CD4-positive, alpha-beta T cell treated with Interleukin-1 beta for 1 hour (primary cell): ENCODE measurements at places on chromosomes 6 and 20.

DNA sequence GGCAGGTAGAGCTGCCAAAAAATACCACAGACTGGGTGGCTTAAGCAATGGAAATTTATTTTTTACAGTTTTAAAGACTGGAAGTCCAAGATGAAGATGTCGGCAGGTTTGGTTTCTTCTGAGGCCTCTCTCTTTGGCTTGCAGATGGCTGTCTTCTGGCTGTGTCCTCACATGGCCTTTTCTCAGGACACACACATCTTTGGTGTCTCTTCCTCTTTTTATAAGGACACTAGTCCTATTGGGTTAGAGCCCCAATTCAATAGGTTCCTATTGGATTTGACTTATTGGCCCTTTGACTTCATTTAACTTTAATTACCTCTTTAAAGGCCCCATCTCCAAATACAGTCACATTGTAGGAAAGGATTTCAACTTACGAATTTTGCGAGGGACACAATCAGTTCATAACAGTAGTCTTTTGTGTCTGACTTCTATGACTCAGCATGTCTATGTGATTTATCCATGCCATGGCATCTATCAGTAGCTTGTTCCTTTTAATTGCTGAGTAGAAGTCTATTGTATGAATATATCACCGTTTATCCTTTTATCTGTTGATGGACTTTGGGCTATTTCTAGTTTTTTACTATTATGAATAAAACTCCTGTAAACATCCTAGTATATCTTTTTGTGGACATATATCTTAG is 11.0 kb upstream of the TCP11 start:
- no peak for DNase-seq

DNA sequence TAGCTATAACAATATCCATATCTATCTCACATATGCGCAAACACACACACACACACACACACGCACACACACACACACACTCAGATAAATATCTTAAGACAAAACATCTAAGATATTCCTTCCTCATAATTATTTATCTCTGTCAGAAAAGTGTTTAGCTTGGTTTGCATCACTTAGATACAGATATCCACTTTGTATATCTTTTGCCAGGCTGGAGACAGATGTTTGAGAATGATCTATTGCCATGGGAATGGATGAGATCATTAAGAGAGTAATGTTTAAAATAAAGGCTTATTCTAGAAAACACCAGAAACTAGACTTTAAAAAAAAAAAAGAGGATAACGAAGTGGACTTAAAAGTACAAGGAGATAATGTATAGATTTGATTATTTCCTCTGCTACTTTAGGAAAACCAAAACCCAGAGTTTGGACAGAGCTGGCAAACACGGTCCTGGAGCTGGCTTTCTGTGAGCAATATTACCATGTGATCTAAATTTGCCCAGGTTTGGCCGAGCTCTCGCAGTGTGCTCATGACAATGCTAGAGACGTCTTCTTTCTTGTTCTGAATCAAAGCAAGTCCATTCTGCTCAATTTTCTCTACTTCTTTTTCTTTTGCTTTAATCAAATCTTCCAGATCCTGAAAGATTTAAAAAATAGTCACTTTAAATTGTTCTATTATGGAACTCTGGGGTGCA is 411.8 kb downstream of the SYNE1 start:
- DNase-seq, result no peak

GRCh38 chr6:139288496-139289040 is 3.2 kb downstream of the TXLNB start:
- DNase-seq, result no peak

GRCh38 chr20:29430531-29430930 is 1826.9 kb upstream of the DEFB115 start:
- no peak for DNase-seq

DNA sequence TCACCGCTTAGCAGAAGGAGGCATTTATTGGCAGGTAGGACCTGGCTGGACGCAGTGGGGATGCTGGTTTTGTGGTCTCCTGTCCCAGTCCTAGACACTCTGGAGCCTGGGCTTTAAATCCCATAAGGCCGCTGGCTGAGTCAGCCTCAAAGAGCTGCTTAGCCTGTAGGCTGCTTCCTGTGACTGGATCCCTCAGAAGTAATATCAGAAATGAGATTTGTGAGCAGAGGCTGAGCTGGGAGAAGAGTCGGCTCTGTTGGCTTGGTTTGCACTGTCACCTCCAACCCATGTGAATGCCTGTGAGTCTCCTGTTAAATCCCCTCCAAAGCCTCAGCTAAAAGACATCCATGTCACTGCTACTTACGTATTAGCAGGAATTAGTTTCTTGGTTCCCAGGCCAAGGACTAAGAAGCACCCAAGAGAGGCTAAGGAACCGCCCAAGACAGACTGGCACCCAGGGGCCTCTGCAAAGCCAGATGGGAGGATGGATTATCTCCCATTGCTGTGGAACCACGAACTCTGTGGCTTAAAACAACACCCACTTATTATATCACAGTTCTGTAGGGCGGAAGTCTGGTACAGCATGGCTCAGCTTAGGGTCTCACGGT is 289.4 kb downstream of the CDC5L start:
- DNase-seq, result no peak

GRCh38 chr20:14729390-14729789 is 392.0 kb upstream of the FLRT3 start:
- no peak for DNase-seq

DNA sequence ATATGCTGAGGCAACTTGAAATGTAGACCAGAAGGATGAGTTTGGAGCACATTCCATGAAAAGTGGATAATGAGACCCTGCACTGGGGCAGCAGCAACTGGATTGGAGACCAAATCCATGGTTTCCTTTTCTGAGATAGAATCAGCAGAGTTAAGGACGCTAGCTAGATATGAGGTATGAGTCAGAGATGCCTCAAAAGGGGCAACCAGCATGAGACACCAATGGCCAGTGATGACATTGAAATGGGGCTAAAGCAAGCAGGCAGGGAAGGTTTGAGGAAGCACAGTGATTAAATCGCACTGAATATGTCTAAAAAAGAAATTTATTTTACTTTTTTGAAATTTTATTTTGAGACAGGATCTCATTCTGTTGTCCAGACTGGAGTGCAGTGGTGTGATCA is 802.4 kb downstream of the TFAP2A start:
- DNase-seq, result no peak

- no peak for DNase-seq
Observed at GRCh38 chr6:170443151-170443662, 109.9 kb downstream of the PSMB1 start.
